Activated T-cell treated with anti-CD3 and anti-CD28 coated beads, Interleukin-2, amount 50 U/mL, for 48 hours (primary cell): ENCODE measurements at places on chromosomes 3 and 15.

DNA sequence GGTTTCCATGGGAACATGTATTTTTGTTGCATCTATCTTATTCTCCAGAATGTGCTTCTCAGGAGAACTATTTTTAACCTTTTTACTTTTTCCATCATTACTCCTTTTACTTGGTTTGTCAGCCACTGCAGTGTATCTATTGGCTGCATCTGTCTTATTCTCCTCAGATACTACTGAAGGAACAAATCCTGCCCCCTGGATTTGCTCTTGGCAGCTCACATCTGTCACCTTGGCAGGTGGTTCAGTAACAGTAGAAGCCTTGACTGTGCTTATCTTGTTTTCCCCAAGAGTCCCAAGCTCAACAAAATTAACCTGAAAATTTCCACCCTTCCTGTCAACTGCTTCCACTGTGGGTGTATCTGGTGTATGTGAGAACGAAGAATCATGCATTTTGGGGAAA, 106.0 kb downstream of the MAP4 start:
- DNase-seq: no peak

DNA sequence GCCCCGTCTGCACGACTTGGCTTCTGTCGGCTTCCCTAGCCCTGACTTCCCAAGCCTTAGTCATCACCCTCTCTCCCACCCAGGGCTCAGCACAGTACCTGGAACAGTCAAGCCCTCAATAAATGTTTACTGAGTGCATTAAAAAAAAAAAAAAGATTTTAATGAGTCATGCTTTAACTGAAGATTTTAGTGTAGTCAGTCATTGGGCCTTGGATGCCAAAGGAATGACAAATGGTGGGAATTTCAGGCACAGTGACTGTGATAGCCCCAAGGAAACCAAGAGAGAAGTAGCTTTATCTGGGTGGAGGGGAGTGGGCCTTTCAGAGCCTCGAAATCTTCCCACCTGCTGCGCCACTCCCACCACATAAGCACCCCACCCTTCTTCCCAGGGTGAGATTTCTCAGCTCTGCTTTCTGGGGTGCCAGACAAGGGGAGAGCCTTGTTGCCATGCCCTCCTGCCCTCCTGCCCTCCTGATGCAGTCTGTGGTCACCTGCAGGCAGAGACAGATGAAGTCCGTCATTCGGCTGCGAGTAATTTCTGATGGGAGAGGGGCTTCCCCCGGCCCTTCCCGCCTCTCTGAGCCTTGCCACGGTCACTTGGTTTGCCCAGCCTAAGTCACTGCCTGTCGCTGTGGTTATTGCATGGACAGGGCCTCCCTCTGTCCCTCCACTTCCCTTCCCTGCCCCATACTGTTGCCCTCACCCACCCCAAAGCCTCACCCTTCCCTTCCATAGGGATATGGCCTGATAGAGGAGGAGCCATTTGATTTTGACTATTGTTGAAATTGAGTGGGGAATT, 41.8 kb downstream of the SMAD3 start:
- no peak for DNase-seq

GRCh38 chr3:45258317-45258716, 32.2 kb upstream of the TMEM158 start:
- DNase-seq: no peak

GRCh38 chr3:105515372-105515771, 148.7 kb downstream of the ALCAM start:
- DNase-seq: no peak

- no peak for DNase-seq
Observed at GRCh38 chr3:107939691-107940442, 151.0 kb downstream of the CD47 start.

DNA sequence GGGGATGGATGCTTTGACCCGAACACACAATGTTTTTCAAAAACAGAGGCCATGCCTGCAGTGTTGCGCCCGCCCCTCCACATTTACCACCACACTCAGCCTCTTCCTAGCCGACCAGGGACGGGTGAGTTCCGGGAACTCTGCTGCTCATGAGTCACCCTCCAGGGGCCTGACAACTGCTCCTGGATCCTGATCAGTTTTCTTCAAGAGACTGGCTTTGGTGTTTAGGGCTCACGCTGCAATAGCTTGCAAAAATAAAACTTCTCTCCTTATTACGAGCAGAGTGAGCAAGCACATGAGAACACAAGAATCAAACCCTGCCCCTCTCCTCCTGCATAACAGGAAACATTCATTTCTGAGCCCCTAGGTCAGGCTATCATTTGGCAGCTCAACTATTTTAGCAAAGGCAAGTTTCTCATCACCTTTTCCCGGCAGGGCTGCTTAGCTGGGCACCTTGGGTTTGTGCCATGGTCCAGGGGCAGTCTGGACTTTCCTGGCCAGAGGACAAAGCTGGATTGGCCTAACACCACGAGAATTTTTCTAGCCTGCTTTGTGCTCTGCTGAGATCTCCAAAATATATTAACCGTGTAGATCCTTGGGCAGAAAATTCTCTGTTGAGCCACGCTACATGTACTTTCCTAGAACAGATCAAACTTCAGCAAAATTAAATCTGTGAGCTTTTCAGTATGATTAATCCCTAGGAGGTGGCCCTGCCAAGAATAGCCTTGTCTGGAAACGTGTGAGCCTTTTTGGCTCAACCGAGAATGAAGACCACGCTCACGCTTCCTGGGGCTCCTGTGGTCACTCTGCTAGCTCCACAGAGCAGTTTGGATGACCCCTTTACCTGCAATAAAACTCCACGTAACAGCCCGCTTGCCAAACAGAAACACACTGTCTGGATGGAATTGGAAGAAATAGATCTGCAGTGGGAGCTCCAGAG, 52.7 kb upstream of the SPATA12 start:
- DNase-seq: peak; percentile 50

- no peak for DNase-seq
Observed at GRCh38 chr3:144754076-144754783, 782.6 kb downstream of the DIPK2A start.

GRCh38 chr3:45595364-45596195, 1.0 kb downstream of the LIMD1 start:
- DNase-seq: peak; percentile 19

DNA sequence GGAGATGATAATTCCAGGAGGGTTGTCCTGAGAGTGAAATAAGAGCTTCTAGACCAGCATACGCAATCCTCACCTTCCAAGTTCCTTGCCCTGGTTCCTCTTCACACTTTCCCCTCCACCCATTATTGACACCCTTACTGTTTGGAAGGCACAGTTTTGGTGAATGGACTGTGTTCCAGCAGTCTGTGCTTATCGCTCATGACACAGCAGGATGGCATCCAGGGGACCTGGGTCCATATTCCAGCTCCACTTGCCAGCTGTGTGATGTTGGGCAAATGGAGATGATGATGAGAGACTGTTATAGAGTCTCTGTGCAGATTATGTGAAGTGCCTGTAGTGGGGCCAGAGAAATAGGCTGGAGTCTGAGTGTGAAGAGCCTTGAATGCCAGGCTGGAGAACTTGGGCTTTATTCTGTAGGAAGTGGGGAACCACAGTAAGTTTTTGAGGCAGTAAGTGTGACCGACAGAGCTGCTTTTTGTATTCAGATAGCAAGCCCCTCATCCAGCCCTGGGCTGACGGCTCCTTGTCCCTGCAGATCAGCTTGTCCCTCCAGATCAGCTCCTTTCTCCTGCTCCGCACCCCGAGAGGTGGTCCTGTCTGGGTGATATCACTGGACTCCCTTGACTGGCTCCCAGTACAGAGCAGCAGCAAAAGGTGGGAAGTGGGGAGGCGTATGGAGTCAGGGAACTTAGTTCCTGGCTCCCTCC, 8.1 kb downstream of the KBTBD13 start:
- no peak for DNase-seq

DNA sequence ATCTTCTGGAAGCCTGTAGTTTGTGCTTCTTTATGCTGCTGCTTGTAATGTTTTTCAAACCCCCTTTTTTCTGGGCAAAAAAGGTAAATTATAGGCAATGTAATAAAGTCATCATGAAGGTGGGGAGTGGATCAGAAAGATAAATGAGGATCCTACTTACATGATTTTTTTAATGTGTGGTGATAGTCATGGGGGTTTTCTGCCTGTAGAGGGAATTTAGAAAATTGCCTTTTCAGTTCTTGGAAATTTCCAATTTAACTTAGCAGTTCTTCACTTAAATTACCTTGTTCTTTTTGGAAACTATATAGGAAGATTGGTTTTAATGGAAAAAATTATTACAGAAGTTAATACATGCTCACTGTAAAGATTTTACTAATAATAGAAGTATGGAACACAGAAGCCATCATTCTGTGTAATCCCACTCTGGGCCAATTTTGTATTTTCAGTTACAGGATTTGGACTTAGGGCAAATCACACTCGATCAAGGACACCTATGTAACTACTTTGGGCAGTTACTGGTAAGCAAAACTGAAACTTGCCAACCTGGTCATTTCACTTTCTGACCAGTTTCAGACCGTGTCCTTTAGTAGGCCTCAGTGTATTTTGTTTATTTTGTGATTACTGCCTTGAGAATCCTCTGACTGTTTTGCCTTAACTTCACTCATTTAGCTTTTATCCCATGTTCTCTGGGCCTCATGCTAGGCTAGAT, 10.5 kb upstream of the SCAANT1 start:
- DNase-seq: no peak

DNA sequence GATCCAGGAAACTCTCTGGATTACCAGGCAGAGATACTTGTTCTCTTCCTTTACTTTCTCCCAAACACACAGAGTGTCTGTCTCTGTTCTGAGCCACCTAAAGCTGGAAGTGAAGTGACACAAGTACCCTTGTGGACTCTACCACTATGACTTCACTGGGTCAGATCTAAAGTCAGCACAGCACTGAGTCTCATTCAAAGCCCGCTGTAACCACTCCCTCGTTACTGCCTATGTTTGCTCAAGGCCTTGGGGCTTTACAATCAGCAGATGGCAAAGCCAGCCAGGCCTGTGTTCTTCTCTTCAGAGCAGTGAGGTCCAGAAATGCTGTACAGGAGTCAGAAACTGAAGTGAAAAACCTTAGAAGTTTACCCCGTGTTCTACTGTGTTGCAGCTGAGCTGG, 588.3 kb upstream of the SEMA6D start:
- no peak for DNase-seq

DNA sequence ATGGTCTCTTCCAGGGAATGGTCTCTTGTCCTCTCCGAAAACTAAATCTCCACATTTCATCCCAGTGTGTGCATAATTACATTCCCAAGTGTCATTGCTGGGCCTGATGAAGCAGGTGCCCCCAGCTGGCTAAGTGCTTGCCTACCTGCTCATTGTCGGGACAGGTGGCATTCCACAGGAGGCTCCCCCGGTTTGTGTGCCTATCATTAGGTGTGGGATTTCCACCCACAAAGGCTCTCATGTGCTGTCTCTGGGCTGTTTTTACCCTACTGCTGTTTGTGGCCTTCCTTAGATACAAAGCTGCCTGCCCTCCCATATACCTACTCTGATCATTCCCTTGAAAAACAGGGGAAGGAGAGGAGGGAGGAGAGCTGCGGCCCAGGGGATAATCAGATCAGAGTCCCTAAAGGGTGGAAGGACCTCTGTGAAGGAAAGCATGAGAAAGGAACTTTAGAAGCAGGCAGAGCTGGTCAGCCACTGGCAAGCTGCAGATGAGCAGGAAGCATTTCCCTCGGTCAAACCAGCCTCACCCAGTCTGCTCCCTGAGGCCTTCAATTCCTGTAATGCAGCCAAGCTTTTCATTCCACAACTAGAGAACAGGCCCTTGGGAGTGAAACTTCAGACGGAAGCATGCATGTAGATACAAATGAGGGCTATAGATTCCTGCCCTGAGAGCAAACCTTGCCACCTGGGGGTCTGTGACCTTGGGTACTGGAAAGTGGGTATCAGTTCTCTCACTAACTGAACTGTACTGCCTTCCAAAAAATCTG, 60.7 kb upstream of the HEG1 start:
- DNase-seq: no peak

- no peak for DNase-seq
Observed at GRCh38 chr3:85691196-85691595, 732.4 kb downstream of the CADM2 start.

DNA sequence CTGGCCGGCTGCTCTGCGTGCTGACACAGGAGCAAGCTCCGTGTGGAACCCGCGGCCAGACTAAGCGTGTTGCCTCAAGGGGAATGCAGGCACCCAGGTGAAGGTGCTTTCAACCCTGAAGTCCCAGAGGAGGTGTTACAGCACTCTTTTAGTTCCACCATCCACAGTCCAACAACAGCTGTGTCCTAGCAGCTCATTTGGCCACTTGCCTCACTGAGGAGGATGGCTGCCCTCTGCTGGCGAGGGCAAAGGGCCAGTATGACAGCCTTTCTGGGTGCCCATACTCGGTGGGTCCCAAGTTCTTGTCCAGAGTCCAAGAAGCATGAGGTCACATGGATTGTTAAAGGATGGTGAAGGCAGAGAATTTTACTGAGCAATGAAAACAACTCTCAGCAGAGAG, 87.8 kb downstream of the C3orf85 start:
- DNase-seq: peak; percentile 24

DNA sequence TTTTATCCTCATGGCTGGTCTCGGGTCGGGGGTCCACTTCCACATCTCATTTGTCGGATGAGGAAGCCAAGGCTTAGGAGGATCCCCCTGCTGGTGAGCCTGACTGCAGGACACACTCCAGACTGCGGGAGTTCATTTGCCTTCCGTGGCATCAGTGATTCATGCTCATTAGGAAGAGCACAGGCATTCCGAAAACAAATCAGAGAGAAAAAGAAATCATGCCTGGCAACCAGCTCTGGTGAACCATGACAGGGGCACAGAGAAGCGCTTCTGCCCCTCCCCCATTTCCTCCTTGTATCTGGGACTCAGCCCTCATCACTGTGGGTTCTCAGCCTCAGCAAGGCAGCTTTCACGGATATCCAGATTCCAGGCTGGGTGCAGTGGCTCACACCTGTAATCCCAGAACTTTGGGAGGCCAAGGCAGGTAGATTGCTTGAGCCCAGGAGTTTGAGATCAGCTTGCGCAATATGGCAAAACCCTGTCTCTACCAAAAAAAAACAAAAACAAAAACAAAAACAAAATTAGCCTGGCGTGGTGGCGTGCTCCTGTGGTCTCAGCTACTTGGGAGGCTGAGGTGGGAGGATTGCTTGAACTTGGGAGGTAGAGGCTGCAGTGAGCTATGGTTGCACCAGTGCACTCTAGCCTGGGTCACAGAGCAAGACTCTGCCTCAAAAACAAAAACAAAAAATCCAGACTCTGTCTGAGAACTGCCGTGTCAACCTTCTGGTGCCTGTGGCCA, 28.4 kb downstream of the IRAK2 start:
- peak; percentile 79 for DNase-seq

DNA sequence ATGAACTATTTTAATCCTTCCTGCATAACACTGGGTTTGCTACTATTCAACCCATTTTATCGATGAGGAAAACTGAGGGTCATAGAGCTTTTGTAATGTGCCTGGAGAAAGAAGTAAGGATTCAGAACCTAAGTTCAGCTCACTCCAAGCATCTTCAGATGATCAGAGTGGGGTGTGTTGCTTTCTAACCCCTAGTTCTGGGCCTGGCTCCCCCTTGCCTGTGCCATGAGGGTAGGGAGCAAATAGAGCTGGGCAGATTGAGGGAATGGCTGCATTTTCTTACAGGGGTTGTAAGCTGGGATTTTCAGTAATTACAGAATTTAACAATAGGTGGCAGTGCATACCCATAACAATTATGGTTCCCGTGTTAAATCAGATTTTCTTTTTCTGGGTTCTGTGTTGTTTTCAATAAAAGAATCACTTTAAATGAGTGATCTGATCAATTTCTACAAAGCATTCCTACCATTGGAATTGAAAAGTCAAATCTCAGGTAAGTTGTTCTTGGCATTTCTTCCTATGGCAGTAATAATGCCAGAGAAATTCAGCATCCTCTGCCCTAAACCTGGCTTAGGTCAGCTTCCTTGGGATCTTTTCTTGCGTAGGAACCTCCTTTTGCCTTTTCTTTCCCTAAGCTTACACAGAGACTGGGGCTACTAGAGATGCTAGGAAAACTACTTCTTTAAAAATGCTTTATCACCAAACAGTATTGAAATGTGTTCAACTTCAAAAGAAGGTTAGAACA, 103.8 kb upstream of the IL12A start:
- DNase-seq: no peak

GRCh38 chr15:52076889-52077781, 35.4 kb downstream of the BCL2L10 start:
- DNase-seq: no peak
